ENCODE measurements at places on chromosomes 4 and X. TPM values are rescaled to one million over a fixed set of nuclear protein-coding genes. Genes with fewer than 3 reads are reported as not detected.

DNA sequence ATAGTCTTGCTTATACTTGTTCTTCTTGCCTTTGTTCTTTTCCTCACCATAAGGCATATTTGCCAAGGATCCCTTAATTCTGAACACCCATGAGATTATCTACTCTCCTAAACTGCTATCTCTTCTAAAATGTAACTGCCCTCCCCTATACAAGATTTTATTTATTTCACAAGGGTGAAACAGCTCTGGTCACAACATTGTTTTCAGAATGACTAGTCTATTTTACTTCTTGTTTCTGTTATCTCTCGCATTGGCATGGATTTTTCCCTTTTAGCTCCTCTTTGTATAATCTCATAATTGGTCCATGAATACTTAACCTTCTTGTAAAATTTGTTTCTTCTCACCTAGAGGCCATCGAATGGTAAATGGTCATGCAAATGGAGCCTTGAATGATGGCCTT lies 17.2 kb upstream of the COL25A1 start:
- H3K36me3 ChIP-seq, result no peaks in the 10 kb centered on the region
- H3K27me3 ChIP-seq, result no peaks in the 10 kb centered on the region
- no peak for DNase-seq
- no peak overlapping the region for H3K27ac ChIP-seq
- no peaks in the 10 kb centered on the region for H3K4me1 ChIP-seq

Gene SASH3
- polyA plus RNA-seq, result 0.09 TPM

DNA sequence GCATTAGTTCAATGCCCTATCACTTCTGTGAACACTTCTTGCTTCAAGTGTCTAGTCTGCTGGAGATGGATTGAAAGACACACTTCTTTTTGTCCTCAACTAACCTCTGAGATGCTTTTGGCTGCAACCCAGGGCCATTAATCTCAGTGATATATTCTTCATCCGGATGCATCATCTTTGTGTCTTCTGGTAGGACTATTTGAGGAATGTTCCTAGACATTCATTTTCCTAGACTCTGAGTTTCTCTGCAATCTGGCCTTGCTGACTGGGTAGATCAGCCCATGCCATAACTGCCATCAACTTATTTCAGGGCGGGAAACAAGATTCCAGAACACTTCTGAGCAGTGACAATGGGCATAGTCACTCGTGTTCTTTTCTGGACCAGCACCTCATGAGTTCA lies 329.4 kb downstream of the PDGFC start:
- no peaks in the 10 kb centered on the region for H3K36me3 ChIP-seq
- no peaks in the 10 kb centered on the region for H3K27me3 ChIP-seq
- no peak overlapping the region for H3K27ac ChIP-seq
- no peak overlapping the region for H3K4me3 ChIP-seq
- no peaks in the 10 kb centered on the region for H3K4me1 ChIP-seq

DNA sequence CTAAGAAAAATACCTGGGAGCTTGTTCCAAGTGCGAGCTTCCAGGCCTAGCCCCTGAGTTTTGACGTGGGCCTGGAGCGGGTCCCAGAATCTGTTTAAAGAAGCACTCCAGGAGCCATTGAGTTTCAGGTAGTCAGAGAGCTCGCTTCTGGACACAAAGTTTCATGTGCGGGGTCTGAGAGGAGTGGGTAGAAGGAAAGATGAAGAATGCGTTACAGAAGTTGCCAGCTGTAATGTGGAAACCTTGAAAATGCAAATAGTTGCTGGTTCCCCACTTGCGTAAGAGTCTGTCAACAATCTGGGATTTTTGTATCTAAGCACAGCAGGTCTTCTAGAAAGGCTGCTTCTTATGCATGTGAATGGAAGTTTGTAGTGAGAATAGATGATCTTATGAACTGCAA lies 77.5 kb upstream of the CLCN4 start:
- no peak overlapping the region for H3K4me3 ChIP-seq
- no peaks in the 10 kb centered on the region for H3K27me3 ChIP-seq
- H3K36me3 ChIP-seq, result no peaks in the 10 kb centered on the region
- peaks cover 48% of the 10 kb centered on the region for H3K4me1 ChIP-seq

- H3K36me3 ChIP-seq, result no peaks in the 10 kb centered on the region
- peaks cover 23% of the 10 kb centered on the region for H3K4me1 ChIP-seq
- DNase-seq, result no peak
- no peaks in the 10 kb centered on the region for H3K27me3 ChIP-seq
- H3K4me3 ChIP-seq, result no peak overlapping the region
Observed at GRCh38 chrX:47577424-47577823, 4.8 kb upstream of the TIMP1 start.

DNA sequence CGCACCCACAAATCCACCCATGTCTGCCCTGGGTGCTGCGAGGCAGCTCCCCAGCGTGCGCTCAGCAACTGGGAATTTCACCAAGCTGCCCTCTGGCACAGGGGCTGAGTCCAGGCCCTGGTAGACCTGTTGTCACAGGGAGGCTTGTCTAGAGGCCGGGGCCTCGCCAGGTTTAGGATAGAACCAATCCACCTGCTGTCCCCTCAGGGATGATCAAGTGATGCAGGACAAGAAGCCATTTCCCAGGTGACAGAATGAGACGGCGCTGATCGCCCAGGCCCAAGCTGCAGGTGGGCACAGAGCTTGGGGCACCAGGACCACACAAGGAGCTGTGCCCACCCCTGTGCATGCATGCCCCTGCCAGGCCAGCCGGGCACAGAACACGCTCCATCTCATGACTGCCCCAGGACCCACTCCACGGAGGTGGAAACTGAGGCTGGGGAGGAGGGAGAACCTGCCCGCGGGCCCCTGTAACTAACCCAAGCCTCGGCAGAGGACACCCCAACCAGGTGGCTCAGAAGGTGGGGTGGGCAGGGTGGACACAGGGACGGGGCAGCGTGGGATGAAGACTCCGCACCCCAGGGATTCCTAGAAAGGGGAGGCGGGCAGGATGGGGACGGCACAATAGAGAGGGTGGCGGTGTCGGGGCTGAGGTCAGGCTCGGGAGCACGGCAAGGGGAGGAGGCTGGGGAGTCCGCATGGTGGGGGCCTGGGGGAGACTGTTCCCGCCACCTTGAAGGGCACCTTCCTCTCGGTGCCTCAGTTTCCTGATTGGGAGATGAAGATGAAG lies 78.0 kb downstream of the ZFYVE28 start:
- H3K4me1 ChIP-seq, result no peaks in the 10 kb centered on the region
- H3K27me3 ChIP-seq, result peaks cover 7% of the 10 kb centered on the region
- no peak overlapping the region for H3K4me3 ChIP-seq
- no peak overlapping the region for H3K27ac ChIP-seq
- DNase-seq, result no peak

GRCh38 chr4:75180790-75181776 lies 248.2 kb downstream of the PARM1 start:
- H3K36me3 ChIP-seq, result no peaks in the 10 kb centered on the region
- H3K27ac ChIP-seq, result no peak overlapping the region
- no peaks in the 10 kb centered on the region for H3K4me1 ChIP-seq
- no peak for DNase-seq

Gene TENM3
- polyA plus RNA-seq, result not detected

Gene NEIL3
- polyA plus RNA-seq, result 3.5 TPM

GRCh38 chr4:147707892-147708672 lies 23.8 kb upstream of the ARHGAP10 start:
- no peak overlapping the region for H3K27ac ChIP-seq
- H3K4me1 ChIP-seq, result no peaks in the 10 kb centered on the region
- no peaks in the 10 kb centered on the region for H3K36me3 ChIP-seq
- peak; percentile 19 for DNase-seq

Gene IRS4
- polyA plus RNA-seq, result not detected

GRCh38 chr4:174437324-174437723 lies 85.0 kb downstream of the HPGD start:
- no peaks in the 10 kb centered on the region for H3K4me1 ChIP-seq
- H3K27ac ChIP-seq, result no peak overlapping the region
- no peak for DNase-seq
- H3K36me3 ChIP-seq, result no peaks in the 10 kb centered on the region

DNA sequence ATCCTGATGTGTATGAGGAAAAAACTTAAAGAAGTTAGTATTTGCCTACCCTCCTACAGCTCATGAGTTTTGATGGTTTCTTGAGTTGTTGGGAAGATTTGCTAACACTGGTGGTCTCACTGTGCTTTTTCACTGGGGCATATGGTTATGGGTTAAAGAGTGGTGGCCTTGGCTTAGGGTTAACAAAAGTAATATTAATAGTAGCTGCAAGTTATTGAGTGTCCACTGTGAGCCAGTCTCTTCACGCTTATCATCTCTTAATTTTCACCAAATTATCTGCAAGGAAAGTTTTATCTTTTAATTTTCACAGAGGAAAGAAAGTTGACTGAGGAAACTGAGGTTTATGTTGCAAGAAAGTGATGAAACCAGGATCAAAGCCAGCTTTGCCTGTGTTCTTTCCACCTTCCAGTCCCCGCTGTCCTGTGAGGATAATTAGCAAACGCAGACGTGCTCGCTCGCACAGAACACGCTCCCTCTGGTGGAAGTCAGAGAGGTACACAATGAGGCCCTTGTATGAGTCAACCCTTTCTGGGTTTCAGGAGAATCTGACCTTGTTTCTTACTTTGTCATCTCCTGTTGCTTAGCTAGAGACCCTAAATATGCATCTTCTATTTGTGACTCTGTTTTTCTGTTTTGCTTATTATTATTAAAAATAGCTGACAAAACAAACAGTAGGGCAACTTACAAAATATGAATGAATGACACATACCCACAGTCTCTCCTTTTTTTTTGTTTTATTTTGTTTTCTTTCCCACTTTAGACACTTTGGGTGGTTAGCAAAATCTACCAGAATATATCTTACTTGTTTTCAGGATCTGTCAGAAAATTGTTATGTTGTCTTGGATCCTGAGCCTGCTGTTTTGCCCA lies 94.3 kb downstream of the DDIT4L start:
- no peak overlapping the region for H3K4me3 ChIP-seq
- peaks cover 21% of the 10 kb centered on the region for H3K4me1 ChIP-seq
- no peaks in the 10 kb centered on the region for H3K36me3 ChIP-seq

DNA sequence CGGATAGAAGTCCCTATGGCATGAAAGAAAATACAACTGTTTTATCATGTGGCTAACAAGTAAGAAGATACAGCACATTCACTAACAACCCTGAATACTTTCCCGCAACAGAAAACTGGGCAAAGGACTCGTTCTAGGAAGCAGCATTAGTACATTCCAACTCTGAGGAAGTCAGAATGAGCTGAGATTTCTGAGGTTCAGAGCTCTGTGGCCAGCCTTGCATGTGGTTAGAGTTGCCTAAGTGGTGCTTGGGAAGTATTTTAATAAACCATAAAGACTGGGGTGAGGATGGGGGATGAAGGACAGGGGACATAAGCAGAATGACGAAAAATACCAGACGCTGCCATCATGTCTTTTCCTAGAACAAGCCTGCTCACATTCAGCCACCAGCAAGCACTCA lies 82.2 kb downstream of the EFHC2 start:
- H3K27ac ChIP-seq, result no peak overlapping the region
- no peaks in the 10 kb centered on the region for H3K4me1 ChIP-seq
- no peak overlapping the region for H3K4me3 ChIP-seq
- DNase-seq, result no peak
- no peaks in the 10 kb centered on the region for H3K36me3 ChIP-seq

DNA sequence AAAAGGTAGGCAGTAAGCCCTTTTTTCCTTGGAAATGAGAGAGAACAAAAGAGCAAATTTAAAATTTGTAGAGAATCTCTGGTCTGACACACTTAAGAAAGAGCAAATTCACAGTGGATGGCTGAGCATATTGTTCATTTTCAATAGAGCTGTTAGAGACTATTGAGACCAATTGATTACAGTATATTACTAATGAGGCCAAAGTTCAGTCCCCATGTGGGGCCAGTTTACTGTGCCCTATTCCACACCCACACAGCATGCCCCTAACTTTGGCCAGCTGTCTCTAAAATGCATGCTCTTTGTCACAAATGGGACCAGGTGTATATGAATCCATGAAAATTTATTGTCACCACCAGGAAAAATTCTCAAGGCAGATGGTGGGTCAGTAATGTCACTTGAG lies 470.5 kb downstream of the PCDH7 start:
- no peak overlapping the region for H3K27ac ChIP-seq
- DNase-seq, result no peak
- H3K27me3 ChIP-seq, result no peaks in the 10 kb centered on the region
- H3K4me3 ChIP-seq, result no peak overlapping the region
- no peaks in the 10 kb centered on the region for H3K4me1 ChIP-seq
- H3K36me3 ChIP-seq, result no peaks in the 10 kb centered on the region

- H3K27ac ChIP-seq, result no peak overlapping the region
- no peaks in the 10 kb centered on the region for H3K27me3 ChIP-seq
- no peak overlapping the region for H3K4me3 ChIP-seq
- H3K4me1 ChIP-seq, result peaks cover 17% of the 10 kb centered on the region
- peaks cover 6% of the 10 kb centered on the region for H3K36me3 ChIP-seq
Observed at GRCh38 chr4:727576-727975, 21.9 kb downstream of the PCGF3 start.

Gene MSANTD1
- 0.39 TPM for polyA plus RNA-seq

DNA sequence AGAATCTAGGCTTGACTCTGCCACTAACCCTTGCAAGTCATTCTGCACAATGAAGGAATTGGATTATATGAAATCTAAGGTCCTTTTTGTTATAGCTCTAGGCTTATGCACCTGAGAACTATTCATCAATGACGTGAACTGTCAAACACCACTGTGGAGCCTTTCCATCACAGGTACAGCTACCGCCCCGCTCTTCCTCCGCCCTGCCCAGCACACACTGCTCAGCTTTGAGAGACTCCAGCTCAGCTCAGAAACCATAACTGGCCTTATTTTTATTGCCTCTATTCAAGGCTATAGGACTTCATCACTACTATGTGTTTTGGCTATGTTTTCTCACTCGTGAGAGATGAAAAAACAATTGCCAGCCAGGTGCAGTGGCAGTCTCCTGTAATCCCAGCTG lies 88.2 kb upstream of the RPL34 start:
- H3K36me3 ChIP-seq, result no peaks in the 10 kb centered on the region
- DNase-seq, result no peak
- no peaks in the 10 kb centered on the region for H3K27me3 ChIP-seq
- H3K4me3 ChIP-seq, result no peak overlapping the region
- H3K4me1 ChIP-seq, result no peaks in the 10 kb centered on the region
- no peak overlapping the region for H3K27ac ChIP-seq

DNA sequence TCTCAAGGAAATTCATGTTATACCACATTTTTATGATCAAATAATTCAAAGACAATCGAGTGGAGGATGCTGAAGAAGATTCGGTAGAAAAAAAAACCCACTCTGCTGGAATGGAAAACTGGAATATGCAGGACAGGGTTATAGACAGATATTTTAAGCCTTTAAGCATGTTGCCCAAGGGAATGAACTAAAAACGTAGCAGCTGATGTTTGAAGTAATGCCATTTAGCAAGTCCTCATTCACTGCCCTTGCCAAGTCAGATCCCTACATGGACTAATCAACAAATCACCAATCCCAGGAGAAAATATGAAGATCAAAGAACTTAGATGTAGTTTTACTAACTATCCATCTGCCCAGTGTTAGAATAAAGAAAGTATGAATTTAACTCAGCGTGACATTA lies 75.6 kb upstream of the ETNPPL start:
- H3K27me3 ChIP-seq, result no peaks in the 10 kb centered on the region
- H3K36me3 ChIP-seq, result no peaks in the 10 kb centered on the region
- no peak overlapping the region for H3K27ac ChIP-seq
- H3K4me3 ChIP-seq, result no peak overlapping the region

All from HepG2 (cell line).